ENCODE measurements at places on chromosomes 2 and 18. TPM values are rescaled to one million over a fixed set of nuclear protein-coding genes. Genes with fewer than 3 reads are reported as not detected.

ABCA12 gene
- total RNA-seq, result 0.12 TPM

MOGAT1 gene
- not detected for total RNA-seq

CHN1 gene
- total RNA-seq, result 19.0 TPM

EN1 gene
- 0.29 TPM for total RNA-seq

TXNDC2 gene
- total RNA-seq, result not detected

TBR1 gene
- total RNA-seq, result 0.29 TPM

All from metanephros (tissue), 2 donors.